ENCODE measurements at places on chromosomes 1 and 21.

DNA sequence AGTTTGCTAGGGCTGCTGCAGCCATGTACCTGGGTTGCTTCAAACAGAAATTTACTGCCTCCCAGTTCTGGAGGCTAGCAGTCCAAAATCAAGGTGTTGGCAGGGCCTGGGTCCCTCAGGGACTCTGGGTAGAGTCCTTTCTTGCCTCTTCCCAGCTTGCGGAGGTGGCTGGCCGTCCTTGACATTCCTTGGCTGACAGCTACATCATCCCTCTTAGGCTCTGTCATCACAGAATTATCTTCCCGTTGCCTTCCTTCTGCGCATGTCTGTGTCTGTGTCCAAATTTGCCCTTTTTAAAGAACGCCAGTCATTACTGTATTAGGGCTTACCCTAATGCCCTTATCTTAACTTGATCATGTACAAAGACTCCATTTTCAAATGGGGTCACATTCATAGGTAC lies 37.6 kb upstream of the PGBD5 start:
- DNase-seq = no peak
- no peak overlapping the region for H3K27ac ChIP-seq
- H3K36me3 ChIP-seq = no peaks in the 10 kb centered on the region

GRCh38 chr1:118093017-118093416 lies 92.0 kb downstream of the SPAG17 start:
- no peak overlapping the region for H3K4me3 ChIP-seq
- DNase-seq = no peak
- H3K36me3 ChIP-seq = no peaks in the 10 kb centered on the region
- H3K4me1 ChIP-seq = no peaks in the 10 kb centered on the region
- no peak overlapping the region for H3K27ac ChIP-seq
- H3K27me3 ChIP-seq = no peaks in the 10 kb centered on the region

DNA sequence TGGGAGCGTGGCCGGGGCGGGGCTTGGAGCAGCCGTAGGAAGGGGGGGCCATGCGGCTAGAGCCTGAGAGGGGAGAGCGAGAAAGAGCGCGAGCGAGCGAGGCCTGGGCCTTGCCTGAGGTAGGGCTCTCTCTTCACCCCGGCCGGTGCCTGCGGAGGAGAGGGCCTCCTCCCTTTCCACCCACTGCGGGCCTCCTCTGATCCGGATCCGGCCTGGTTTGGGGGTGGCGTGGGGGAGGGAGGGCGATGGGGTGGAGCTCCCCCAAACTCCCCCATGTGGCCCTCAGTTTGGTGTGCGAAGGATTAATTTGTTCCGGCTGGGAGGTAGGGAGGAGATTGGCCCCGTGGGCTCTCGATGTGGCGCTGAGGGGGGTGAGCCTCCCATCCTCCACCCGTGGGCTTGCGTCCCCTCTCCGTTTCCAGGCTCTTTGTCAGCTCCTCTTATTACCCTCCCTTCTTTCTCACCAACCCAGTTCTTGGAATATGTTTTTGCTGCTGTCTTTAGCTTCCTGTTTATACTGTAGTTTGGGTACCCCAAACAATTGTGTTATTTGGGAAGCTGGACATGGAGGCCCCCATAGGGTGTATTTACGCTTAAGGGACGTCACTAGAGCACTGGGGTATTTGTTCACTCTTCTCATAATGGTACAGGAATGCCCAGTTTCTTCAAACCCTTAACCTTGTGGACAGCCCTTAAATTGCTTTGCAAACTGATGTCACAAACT lies 685 bp downstream of the UBAP2L start:
- H3K27me3 ChIP-seq = no peaks in the 10 kb centered on the region
- DNase-seq = peak; percentile 49
- peak overlapping the region; percentile 27 for H3K27ac ChIP-seq
- peaks cover 5% of the 10 kb centered on the region for H3K4me1 ChIP-seq
- H3K36me3 ChIP-seq = peaks cover 5% of the 10 kb centered on the region

- no peak for DNase-seq
- H3K36me3 ChIP-seq = no peaks in the 10 kb centered on the region
- H3K27me3 ChIP-seq = no peaks in the 10 kb centered on the region
- H3K27ac ChIP-seq = no peak overlapping the region
These were observed 388.4 kb downstream of the DISC1 start for GRCh38 chr1:232014941-232015340.

DNA sequence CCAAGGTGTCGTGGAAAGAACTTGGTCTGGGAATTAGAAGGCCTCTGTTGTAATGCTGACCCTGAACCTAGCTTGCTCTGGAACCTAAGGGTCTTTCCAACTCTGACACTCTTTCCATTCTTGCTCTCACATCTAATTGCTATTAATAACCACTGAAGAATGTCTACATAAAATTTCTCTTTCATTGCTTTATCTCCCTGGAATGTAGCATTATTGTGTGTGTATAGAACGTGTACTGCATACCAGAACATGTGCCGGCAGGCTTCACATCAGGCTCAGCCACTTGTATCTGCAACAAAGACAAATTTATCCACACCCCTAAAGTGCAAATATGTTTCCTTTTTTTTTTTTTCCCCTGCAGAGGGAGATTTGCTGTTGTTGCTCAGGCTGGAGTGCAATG lies 13.9 kb upstream of the LAX1 start:
- no peaks in the 10 kb centered on the region for H3K27me3 ChIP-seq
- peaks cover 3% of the 10 kb centered on the region for H3K4me1 ChIP-seq
- no peak overlapping the region for H3K27ac ChIP-seq

DNA sequence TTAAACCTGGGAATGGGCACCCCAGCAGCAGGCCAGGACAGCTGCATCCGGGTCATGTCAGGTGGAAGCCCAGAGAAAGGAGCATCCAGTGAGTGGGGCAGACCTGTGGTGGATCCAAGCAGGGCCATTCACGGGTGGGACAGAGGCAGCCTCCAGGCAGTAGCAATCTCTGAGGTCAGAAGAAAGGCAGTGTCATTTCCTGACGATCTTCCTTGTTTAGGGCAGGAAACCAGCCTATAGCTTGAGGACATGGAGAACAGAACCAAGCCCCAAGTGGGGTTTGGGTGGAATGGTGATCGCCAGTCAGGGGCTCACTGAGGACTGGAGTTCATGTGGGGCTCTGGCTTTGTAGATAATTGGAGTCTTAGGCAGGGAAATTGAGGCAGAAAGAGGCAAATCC lies 209.4 kb downstream of the HIVEP3 start:
- no peak for DNase-seq
- no peak overlapping the region for H3K4me3 ChIP-seq
- H3K36me3 ChIP-seq = no peaks in the 10 kb centered on the region
- H3K27me3 ChIP-seq = no peaks in the 10 kb centered on the region

- no peak overlapping the region for H3K4me3 ChIP-seq
- no peak for DNase-seq
- no peak overlapping the region for H3K27ac ChIP-seq
- H3K27me3 ChIP-seq = no peaks in the 10 kb centered on the region
- H3K36me3 ChIP-seq = no peaks in the 10 kb centered on the region
- no peaks in the 10 kb centered on the region for H3K4me1 ChIP-seq
These were observed 210.4 kb upstream of the CSF3R start for GRCh38 chr1:36693161-36693525.

DNA sequence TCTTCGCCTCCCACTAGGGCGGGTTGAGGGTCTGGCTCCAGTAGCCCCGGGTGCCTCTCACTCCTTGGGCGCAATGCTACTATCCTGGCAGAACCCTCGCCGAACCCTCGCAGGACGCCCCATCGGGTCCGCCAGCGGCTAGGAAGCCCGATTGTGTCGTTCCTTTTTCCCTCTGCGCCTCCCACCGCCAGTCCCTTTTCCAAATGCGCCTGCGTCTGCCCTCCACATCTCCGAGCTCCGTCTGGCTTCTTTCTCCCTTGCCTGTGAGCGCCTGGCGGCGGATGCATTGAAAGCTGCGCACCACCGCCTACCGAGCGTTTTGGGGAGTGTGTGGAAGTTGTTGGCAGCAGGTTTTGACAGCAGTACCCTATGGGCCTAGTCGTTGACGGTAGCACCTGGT lies 1.0 kb upstream of the DIRAS3 start:
- DNase-seq = peak; percentile 82
- no peak overlapping the region for H3K4me3 ChIP-seq
- no peaks in the 10 kb centered on the region for H3K36me3 ChIP-seq
- no peaks in the 10 kb centered on the region for H3K27me3 ChIP-seq
- H3K4me1 ChIP-seq = no peaks in the 10 kb centered on the region
- no peak overlapping the region for H3K27ac ChIP-seq

GRCh38 chr1:159008744-159009188 lies 941 bp upstream of the IFI16 start:
- no peaks in the 10 kb centered on the region for H3K27me3 ChIP-seq
- H3K27ac ChIP-seq = no peak overlapping the region
- no peaks in the 10 kb centered on the region for H3K36me3 ChIP-seq
- H3K4me3 ChIP-seq = no peak overlapping the region

GRCh38 chr1:153556348-153556747 lies 7.3 kb upstream of the S100A3 start:
- H3K27me3 ChIP-seq = no peaks in the 10 kb centered on the region
- no peaks in the 10 kb centered on the region for H3K4me1 ChIP-seq
- no peak overlapping the region for H3K27ac ChIP-seq
- no peak for DNase-seq
- no peaks in the 10 kb centered on the region for H3K36me3 ChIP-seq
- H3K4me3 ChIP-seq = no peak overlapping the region

DNA sequence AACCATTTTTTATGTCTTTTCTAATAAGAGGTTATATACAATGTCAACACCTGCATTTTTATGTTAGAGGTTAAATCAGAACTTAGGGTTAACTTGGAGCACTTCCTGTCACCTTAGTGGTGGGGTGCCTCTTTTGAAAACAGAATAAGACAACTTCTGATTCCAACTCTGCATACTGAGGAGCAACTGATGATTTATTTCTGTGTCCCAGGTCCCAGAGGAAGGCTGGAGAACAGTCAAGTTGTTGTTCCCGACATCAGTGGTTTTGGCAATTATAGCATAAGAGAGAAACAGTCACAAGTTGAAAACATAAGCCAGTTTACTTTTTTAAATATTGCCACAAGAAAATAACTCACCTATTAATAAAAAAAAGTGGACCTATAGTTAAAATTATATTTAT lies 871.0 kb upstream of the ADAMTS5 start:
- no peaks in the 10 kb centered on the region for H3K36me3 ChIP-seq
- H3K27ac ChIP-seq = no peak overlapping the region
- H3K4me1 ChIP-seq = no peaks in the 10 kb centered on the region
- H3K4me3 ChIP-seq = no peak overlapping the region
- H3K27me3 ChIP-seq = no peaks in the 10 kb centered on the region

- no peak overlapping the region for H3K4me3 ChIP-seq
- no peak overlapping the region for H3K27ac ChIP-seq
- no peaks in the 10 kb centered on the region for H3K27me3 ChIP-seq
- no peaks in the 10 kb centered on the region for H3K4me1 ChIP-seq
- DNase-seq = no peak
These were observed 153.4 kb downstream of the DHRS3 start for GRCh38 chr1:12464598-12465056.

DNA sequence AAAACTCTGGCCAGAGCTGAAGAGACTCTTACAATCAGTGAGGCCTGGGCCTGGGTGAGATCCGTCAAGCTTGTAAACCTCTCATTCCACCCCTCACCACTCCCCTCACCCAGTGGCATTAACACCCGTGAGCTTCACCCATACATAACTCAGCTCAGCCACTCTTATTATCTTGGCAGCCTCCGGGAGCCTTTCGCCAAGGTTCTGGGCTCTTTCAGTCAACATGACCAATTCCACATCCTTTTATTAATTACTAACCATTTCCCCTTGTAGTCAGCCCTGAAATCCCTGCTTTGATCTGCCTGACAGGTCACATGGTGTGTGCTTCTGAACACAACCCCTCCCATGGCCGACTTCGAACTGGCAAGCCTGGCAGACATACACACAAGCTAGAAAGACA lies 134.8 kb downstream of the SETD4 start:
- no peak for DNase-seq
- H3K4me1 ChIP-seq = no peaks in the 10 kb centered on the region
- H3K36me3 ChIP-seq = no peaks in the 10 kb centered on the region
- no peaks in the 10 kb centered on the region for H3K27me3 ChIP-seq
- no peak overlapping the region for H3K4me3 ChIP-seq

- H3K36me3 ChIP-seq = peaks cover 1% of the 10 kb centered on the region
- DNase-seq = peak; percentile 8
- H3K4me3 ChIP-seq = no peak overlapping the region
- no peak overlapping the region for H3K27ac ChIP-seq
- H3K4me1 ChIP-seq = peaks cover 7% of the 10 kb centered on the region
- H3K27me3 ChIP-seq = no peaks in the 10 kb centered on the region
These were observed 13.8 kb downstream of the NPHP4 start for GRCh38 chr1:5978452-5978851.

- H3K27me3 ChIP-seq = no peaks in the 10 kb centered on the region
- no peaks in the 10 kb centered on the region for H3K36me3 ChIP-seq
- no peak overlapping the region for H3K4me3 ChIP-seq
- H3K27ac ChIP-seq = no peak overlapping the region
These were observed 7.8 kb upstream of the LAD1 start for GRCh38 chr1:201406831-201407406.

- no peak overlapping the region for H3K27ac ChIP-seq
- H3K4me1 ChIP-seq = no peaks in the 10 kb centered on the region
- H3K27me3 ChIP-seq = no peaks in the 10 kb centered on the region
- peak; percentile 89 for DNase-seq
- H3K36me3 ChIP-seq = peaks cover 10% of the 10 kb centered on the region
These were observed 32.1 kb downstream of the PCSK9 start for GRCh38 chr1:55071477-55071876.

DNA sequence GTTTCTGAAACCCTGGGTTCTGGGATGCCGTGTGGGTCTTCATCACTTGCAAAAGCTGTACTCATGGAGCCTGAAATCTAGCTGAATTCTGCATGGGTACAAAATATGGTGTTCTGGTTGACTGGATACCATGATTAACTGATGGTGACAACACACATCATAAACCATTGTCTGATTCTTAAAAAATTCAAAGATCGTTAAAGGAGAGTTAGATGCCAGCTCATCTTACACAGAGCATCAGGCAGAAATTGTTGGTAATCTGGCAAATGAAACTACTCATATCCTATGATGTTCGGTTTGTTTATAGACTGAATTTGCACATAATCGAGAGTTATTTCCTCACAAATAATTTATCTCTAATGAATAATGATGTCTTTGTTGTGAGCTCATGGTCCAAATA lies 218.1 kb upstream of the PKN2 start:
- H3K36me3 ChIP-seq = no peaks in the 10 kb centered on the region
- H3K27me3 ChIP-seq = no peaks in the 10 kb centered on the region
- no peak overlapping the region for H3K4me3 ChIP-seq
- H3K27ac ChIP-seq = no peak overlapping the region
- H3K4me1 ChIP-seq = no peaks in the 10 kb centered on the region

- H3K27ac ChIP-seq = no peak overlapping the region
- H3K4me3 ChIP-seq = no peak overlapping the region
These were observed 1153.5 kb upstream of the TMPRSS15 start for GRCh38 chr21:19557046-19557445.

GRCh38 chr1:205344066-205344928 lies 12.4 kb downstream of the KLHDC8A start:
- H3K27ac ChIP-seq = no peak overlapping the region
- H3K27me3 ChIP-seq = no peaks in the 10 kb centered on the region
- no peaks in the 10 kb centered on the region for H3K36me3 ChIP-seq
